ENCODE measurements at places on chromosomes 2 and 18. TPM values are rescaled to one million over a fixed set of nuclear protein-coding genes. Genes with fewer than 3 reads are reported as not detected.

DNA sequence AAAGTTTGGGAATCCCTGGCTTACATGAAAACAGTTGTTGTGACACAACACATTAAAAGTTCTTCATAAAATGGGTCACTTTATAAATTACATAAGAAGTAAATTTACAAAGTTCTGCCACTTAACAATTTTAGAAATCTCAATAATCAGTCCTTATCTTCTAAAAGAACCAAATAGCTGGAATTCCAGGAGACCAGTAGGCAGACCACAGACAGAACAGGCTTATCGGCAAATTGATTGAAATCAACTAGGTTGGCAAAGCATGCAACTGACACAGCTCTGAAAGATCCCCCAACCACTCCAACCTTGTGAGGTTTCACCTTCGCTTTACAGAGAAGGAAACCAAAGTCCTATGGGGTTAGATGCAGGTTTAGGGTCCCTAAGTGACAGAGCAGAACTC lies 103.0 kb downstream of the DNER start:
- DNase-seq, result no peak

The DSG4 gene
- not detected for total RNA-seq

The RGPD3 gene
- 0.18 TPM for total RNA-seq

GRCh38 chr18:24605444-24605843 lies 145.0 kb downstream of the HRH4 start:
- no peak for DNase-seq

The IRS1 gene
- total RNA-seq, result 12.1 TPM

The DOCK10 gene
- 16.6 TPM for total RNA-seq

Data from esophagus squamous epithelium (tissue), 5 donors.